BJ (cell line): ENCODE measurements at places on chromosomes 5 and 9.

- peak; percentile 76 for DNase-seq
These were observed 179.1 kb downstream of the SLIT3 start for GRCh38 chr5:169121630-169122420.

DNA sequence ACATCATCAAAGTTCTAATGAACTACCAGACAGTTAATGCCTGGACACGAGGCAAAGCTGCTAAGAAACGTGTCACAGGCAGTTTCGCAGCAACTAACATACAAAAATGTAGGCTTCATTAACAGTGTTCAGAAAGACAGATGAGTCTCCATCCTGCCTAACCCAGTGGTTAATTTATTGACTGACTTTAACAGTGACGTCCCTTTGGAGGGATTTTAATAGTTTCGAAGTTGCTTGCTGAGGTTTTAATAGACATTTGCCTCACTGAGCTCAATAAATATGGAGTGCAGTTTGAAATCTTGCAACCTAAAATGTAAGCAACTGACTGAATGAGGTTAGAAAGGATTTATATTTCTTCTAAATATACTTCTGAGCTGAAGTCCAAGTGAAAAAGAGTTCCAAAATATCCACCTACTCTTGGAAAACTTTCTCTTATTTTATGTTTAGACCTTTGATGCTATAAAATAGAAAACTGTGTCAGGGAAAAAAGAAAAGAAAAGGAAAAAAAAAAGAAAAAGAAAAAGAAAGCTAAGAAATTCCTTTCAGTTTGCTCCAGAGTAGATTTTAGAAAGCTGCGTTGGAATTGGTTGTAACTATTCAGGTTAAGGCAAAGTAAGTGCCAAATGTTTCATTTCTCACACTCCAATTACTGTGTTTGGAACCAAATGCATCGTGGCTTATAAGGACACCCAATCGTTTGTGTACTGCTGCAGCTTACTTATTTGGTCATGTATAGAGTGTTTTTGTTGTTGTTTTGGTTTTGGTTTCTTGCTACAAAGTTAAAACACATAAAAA lies 2016.6 kb downstream of the MAT2B start:
- no peak for DNase-seq

DNA sequence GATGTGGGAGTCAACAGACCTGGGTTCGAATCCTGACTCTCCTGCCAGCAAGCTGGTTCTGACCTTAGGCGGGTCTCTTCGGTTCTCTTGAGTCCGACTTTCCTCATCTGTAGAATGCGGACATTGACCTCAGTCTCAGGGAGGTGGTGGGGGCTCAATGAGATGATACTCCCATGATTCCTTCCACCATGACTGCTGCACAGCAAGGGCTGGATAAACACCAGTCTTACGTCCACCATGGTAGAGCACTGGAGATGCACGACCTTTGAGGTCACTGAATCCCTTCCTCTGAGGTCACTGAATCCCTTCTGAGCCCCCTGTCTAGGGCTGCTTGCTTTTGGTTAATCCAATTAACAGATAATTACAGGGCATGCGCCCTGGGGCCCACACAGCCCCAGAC lies 12.5 kb upstream of the SMIM23 start:
- no peak for DNase-seq

GRCh38 chr5:38673671-38674071 lies 117.2 kb upstream of the LIFR start:
- no peak for DNase-seq
